ENCODE measurements at places on chromosomes 4 and X. TPM values are rescaled to one million over a fixed set of nuclear protein-coding genes. Genes with fewer than 3 reads are reported as not detected.

The CYBB gene
- 0.04 TPM for total RNA-seq

The XG gene
- 0.97 TPM for total RNA-seq

The FAT1 gene
- total RNA-seq, result 124 TPM

The USP17L20 gene
- total RNA-seq, result not detected

The TLR1 gene
- total RNA-seq, result 0.07 TPM

The MID1 gene
- total RNA-seq, result 39.3 TPM

The RBMXL3 gene
- total RNA-seq, result not detected

The GK gene
- 8.4 TPM for total RNA-seq

The GRSF1 gene
- total RNA-seq, result 108 TPM

The GLUD2 gene
- 1.5 TPM for total RNA-seq

The GPRIN3 gene
- 3.2 TPM for total RNA-seq

The ZXDA gene
- total RNA-seq, result 5.7 TPM

The DCAF12L2 gene
- 1.9 TPM for total RNA-seq

The RGN gene
- 6.7 TPM for total RNA-seq
